ENCODE measurements at places on chromosomes 7 and 10.

DNA sequence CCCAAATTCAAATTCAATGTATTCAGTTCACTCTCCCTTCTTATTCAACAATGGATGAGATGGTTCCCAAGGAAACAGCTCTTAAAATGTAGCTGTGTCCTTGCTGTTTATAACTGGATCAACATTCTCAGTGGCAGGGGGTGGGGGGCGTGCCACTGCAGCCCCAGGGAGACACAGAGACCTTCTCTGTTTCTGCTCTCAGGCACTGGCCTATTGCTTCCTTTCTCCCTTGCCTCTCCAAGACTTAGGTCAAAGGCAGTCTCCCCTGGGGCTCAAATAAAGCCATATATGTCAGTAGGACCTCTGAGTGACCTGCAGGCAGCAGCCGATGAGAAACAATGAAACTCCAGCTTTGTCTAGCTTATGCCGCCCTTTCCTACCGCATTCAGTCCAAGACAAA is 20.7 kb downstream of the VSTM4 start:
- no peak for DNase-seq

DNA sequence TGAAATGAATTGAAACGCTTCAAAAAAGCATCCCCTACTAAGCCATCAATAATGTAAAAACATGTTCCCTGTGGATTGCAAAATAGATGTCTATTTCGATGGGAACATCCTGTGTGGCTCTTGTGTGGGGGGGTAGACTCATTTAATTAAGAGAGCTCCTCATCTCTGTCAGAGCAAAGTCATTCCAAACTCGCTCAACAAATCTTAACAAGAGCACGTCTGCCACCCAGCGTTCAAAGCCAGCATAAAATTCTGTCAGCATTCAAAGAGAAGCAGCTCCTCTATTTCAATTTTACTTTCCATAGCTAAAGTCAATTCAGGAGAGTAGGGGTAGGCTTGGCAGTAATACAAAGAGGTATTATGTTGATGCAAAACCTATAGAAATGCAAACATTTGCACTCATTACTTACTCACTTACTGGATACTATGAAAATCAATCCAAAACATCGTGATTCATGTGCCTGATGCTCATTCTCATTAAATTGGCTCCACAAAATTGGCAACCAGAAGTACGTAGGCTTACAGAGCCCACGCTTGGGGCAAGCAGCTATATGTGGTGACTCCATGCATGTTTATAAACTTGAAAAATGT is 114.9 kb downstream of the IPMK start:
- DNase-seq: no peak

DNA sequence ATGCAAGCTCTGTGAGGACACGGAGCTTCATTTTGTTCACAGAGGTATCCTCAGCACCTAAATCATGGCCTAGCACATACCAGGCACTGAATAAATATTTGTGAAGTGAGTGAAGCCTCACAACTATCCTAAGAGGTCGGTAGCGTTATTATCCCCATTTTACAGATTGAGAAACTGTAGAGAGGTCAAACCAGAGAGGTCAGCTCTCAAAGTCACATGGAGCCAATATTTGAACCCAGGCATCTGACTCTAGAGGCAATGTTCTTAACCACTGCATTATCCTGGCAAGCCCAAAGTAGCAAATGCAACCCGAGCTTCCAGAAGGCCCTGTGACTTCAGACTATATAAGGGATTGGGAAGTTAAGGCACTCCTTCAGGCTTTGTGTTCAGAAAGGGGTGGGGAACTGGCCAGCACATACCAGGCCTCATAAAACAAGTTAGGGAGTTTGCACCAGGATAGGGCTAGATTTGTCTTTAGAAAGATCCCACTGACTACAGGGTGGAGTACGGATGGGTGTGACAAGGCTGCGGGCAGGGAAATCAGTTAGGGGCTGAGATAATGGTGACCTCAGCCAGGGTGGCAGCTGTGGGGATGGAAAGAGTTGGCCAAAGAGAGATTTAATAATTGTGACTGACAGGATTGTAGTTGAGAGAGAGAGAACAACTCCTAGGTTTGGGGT is 101.4 kb downstream of the TBXAS1 start:
- no peak for DNase-seq

- DNase-seq: no peak
Measured at GRCh38 chr7:12571691-12572090, 1.2 kb downstream of the SCIN start.

GRCh38 chr7:130883928-130884327 is 149.9 kb upstream of the KLF14 start:
- no peak for DNase-seq

- DNase-seq: no peak
Measured at GRCh38 chr10:132590094-132590751, 52.6 kb downstream of the INPP5A start.

DNA sequence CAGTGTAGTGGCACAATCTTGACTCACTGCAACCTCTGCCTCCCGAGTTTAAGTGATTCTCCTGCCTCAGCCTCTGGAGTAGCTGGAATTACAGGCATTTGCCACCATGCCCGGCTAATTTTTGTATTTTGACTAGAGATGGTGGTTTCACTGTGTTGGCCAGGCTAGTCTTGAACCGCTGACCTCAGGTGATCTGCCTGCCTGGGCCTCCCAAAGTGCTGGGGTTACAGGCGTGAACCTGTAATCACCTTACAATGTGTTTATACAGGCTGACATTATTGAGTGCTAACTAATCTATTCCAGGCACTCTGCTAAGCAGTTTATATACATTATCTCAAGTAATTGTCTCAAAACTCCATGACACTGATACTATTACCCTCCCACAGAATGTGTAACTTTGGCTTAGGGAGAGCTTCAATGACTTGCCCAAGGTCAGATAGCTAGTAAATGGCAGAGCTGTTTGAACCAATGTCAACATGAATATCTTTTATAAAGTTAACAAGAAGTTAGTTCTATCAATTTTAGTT is 36.8 kb downstream of the KIFBP start:
- no peak for DNase-seq
